Hypothalamus (tissue), 51 donors: ENCODE measurements at places on chromosomes 5 and 9.

DNA sequence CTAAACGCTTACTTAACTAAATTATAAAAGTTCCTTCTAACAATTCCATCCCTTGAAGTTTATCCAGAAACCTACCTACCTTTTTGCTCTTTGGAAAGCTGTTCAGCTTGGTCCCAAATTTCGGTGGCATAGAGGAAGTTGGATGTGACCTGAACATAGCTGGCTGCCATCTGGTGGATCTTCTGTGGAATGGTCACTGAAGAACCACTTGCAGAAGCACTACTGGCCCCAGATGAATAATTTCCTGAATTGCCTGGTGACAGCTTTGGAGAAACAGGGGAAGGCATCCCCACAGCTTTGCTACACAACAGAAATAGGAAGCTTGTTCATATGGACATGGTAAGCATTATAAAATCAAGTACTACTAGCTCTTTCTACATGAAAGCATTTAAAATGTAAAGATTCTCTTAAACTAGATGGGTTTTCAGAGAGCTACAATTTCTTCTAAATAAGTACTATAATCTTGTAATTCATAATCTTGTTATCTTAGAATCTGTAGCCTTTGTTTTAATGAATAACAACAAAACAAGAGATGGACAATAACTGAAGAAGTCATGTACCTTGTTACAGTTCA lies 9.9 kb downstream of the LEAP2 start:
- peak; percentile 57 for DNase-seq

GRCh38 chr9:31588756-31589155 lies 795.7 kb upstream of the ACO1 start:
- DNase-seq, result no peak

DNA sequence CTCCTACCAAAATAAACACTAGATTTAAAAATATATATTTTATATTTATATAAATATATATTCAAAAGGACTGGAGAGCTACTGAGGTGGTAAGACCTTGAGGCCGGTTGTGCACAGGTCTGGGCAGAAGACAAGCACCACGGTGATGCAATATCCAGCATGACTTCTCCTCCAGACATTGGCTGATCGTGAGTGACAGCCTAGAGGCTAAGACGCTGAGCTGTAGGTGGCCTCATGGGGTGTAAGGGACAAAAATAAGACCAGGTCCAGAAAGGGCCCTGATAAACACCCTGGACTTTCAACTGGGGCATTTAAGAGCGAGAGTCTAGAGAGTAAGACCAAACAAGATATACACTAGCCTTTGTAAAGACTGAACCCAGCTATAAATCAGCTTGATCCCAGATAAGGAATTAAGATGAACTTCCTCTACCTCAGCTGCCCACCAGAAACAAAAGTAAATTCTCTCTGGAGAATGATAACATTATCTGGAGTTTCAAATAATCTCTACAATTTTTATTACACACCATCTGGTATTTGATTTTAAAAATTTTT lies 14.2 kb upstream of the C5orf47 start:
- DNase-seq, result no peak

GRCh38 chr5:458547-459353 lies 15.8 kb downstream of the EXOC3 start:
- no peak for DNase-seq

- DNase-seq, result no peak
These were observed 115.3 kb upstream of the ITGA1 start for GRCh38 chr5:52672459-52672858.

DNA sequence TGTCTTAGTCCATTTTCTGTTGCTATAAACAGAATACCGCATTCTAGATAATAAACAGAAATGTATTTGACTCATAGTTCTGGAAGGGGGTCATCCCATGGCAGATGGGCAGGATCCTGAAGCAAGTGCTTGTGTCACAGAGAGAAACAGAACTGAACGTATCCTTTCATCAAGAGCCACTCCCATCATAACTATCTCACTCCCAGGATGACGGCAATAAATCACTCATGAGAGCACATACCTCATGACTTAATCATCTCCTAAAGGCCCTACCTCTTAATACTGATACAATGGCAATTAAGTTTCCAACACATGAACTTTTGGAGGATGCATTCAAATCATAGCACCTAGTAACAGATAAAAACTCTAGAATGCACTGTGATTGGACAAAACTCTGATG lies 142.9 kb downstream of the CAMK4 start:
- DNase-seq, result no peak

DNA sequence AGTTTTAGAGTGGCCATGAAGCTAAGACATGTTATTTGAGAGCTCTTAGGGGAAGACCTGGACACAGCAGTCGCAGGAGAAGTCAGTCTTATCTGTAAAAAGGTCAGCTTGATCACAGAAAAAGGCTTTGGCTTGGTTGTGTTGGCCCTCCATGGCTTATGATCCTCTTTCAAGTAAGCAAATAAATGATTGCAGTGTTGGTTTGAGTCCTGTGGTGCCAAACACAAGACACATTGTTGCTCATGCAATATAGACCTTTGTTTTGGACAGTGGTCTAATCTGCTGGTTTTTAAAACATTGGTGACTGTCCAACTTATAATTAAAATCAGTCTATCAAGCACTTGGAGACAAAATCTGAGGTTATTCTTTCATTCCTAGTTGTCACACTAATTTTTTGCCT lies 54.0 kb downstream of the DOCK8 start:
- DNase-seq, result no peak

DNA sequence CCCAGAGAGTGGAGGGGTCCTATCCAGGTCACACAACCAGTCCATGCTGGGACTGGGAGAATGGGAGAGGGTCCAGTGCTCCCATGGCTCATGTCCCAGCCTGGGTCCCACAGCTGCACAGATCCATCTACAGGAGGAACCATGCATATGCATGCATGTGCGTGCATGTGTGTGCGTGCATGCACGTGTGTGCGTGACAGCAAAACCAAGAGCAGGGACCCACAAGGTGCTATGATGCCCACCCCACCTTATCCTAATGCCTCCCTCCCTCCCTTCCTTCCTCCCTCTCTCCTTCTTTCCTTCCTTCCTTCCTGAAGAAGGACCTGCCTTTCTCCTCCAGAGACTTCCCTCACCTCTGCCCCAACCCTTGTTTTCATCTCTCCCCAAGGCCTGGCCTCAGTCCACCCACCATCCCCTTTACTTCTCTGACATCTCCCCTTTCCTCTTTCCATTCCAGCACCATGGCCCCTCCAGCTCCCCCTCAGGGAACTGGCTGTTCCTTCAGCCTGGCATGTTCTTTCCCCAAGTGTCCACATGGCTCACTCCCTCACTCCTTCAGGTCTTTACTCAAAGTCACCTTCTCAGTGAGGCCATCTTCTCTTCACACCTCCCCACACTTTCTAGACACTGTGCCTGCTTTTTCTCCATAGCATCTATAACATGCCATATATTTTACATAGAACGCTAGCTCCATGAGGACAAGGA lies 21.8 kb downstream of the AQP7 start:
- no peak for DNase-seq

- no peak for DNase-seq
These were observed 61.8 kb downstream of the SLC36A1 start for GRCh38 chr5:151509231-151509630.

GRCh38 chr9:129309906-129310305 lies 131.8 kb upstream of the IER5L start:
- no peak for DNase-seq

- no peak for DNase-seq
These were observed 32.4 kb upstream of the CAST start for GRCh38 chr5:96629774-96630173.

DNA sequence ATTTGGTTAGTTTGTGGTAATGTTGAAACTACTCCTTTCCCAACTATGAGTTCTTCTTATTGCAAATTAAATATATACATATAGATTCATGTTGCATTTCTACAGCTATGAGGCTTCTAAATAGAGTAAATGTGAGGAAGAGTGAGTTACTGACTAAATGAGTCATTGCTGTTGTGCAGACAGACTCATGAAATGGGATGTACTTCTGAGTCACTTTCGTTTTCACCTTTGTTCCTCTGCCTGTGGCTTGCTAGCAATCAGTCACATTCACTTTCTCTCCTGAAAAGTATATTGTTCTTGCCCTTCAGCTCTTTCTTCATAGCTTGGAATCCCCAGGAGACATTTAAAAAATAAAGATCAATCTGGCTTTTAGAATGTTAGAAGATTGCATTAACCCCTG lies 295.5 kb upstream of the SMC2 start:
- no peak for DNase-seq

DNA sequence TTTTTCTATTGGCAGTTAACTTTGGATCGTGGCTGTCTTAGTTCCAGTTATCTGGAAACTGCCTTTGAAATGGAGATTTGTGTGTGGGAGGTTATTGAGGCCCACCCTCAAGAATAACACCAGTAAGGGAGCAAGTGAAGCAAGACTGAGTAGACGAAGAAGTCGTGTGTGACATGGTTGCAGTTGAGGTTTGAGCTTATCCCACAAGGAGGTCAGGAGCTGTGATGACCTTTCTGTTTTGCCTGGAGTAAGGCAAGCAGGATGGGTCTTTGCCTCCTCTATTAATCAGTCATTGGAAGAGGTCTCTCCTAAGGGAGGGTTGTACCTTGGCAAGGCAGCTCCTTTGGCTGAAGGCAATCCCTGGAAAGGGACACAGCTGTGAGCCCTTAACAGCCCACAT lies 49.6 kb upstream of the CTXN3 start:
- no peak for DNase-seq
